ENCODE measurements at places on chromosomes 6 and 20. TPM values are rescaled to one million over a fixed set of nuclear protein-coding genes. Genes with fewer than 3 reads are reported as not detected.

Gene TLDC2
- total RNA-seq, result not detected

DNA sequence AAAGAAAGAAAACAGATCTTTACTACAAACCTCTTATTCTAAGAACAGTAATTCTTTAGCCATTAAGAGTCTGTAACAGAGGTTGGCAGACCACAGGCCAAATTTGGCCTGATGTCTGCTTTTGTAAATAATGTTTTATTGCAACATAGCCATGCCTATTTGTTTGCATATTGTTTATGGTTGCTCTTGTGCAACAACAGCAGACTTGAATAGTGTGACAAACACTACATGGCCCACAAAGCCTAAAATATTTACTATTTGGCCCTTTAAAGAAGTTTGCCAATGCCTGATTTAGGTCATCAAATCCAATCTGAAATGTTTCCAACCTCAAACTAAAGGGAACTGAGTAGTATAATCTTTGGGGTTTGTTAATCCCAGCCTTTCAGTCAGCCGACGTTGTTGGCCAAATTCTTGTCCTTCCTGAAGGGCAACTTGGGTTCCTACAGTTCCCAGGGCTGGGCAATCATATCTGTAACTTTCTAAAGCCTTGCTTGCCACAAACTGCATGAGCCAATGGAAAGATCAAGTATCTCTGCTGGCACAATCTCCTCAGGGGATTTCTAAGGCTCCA is 33.9 kb upstream of the TBC1D20 start:
- no peak for DNase-seq

- DNase-seq, result no peak
Measured at GRCh38 chr6:170227996-170228945, 62.6 kb downstream of the DLL1 start.

DNA sequence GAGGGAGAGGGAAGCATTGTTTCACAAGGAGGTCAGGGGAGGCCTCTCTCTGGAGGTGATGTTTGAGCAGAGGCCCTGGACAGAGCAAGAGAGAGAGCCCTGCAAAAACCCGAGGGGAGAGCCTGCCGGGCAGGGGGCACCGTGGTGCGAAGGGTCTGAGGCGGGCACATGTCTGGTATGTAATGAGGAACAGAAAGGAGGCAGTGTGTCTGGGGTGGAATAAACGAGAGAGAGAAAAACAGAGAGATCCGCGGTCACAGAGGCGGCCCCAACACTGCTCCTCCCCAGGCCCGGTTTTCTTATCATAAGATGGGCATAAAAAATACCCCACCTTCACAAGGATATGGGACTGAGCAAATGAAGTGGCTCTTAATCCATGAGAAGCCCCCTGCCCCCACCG is 119.2 kb downstream of the PREX1 start:
- DNase-seq, result no peak

GRCh38 chr6:31899882-31900722 is 1.8 kb downstream of the ZBTB12 start:
- no peak for DNase-seq

GRCh38 chr6:71478834-71479541 is 190.4 kb downstream of the OGFRL1 start:
- DNase-seq, result no peak

- DNase-seq, result no peak
Measured at GRCh38 chr20:52754366-52754765, 217.8 kb upstream of the TSHZ2 start.

Data from activated CD4-positive, alpha-beta T cell treated with anti-CD3 and anti-CD28 coated beads, Interleukin-2, amount 10 ng/mL, durations not matched to agents 7 days and 5 days (primary cell).